ENCODE measurements at places on chromosomes 4 and X.
A peak's percentile ranks its signal among the peaks of the same experiment; 100 is the strongest.

DNA sequence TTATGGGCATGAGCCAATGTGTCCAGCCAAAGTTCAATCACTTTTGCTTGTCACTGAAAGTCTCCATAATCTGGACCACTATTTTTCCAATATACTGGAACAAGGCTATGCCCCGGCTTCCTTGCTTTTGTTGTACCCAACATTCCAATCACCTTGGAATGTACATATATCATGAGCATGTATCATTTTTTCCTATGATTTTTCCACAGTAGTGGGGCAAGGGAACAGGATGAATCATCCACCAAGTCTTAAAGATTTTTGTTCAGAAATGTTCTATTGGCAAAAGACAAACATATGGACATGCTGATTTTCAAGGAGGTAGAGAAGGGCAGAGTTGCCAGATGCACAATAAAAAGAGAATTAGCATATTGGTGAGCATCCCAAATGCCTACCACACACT is 548.1 kb upstream of the INTU start:
- DNase-seq, result no peak

DNA sequence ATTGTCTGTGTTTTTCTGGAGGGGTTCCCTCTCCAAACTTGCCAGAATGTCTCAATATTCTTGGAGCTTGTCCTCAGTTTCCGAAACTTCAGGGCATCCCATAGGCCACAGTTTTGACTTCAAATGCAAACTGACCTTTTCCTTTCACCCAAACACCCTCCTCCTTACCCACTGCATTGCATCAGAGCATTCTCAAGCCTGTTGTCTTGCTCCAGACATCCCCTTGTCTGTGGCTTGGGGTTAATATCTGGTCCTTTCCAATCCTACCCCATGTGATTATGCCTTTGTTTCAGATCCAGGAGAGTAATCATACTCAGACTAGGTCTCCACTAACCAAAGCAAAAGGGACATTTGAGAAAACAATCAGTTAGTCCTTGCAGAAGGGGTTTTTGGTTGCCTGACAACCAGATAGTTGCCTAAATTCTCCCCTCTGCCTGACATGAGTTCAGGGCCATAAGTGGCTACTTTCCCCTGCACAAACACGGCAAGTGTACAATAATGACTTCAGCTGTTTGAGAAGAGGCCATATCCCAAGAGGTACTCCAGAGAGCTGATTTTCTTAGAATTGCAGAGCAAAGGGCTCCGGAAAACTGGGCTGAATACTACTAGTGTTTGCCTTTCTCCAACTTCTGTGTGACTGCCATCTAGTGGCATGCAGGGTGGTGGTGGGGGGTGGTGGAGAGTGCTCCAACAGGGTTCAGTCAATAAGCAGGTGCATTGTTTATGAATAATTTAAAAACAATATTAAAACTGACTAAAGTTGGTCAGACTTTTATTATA is 130.2 kb downstream of the CHRDL1 start:
- no peak for DNase-seq

- DNase-seq, result no peak
Observed at GRCh38 chr4:159767406-159767805, 664.5 kb downstream of the RAPGEF2 start.

DNA sequence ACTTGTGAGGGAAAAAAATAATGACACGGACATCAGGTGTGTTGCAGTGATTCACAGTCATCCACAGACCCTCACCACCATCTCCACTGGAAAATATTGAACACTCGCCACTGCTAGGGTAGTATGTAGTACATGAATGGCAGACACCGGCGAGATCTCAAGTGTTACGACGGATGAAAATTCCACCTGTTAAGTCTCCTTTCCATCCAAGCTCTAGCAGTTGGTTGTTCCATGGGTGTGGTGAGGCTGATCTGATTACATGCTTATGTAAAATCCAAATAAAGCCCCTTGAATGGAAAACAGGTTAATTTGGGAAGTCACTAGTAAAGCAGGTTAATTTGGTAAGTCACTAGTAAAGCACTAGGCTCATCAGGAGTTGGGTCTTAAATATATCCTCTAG is 1.1 kb upstream of the ARMCX4 start:
- DNase-seq, result no peak

DNA sequence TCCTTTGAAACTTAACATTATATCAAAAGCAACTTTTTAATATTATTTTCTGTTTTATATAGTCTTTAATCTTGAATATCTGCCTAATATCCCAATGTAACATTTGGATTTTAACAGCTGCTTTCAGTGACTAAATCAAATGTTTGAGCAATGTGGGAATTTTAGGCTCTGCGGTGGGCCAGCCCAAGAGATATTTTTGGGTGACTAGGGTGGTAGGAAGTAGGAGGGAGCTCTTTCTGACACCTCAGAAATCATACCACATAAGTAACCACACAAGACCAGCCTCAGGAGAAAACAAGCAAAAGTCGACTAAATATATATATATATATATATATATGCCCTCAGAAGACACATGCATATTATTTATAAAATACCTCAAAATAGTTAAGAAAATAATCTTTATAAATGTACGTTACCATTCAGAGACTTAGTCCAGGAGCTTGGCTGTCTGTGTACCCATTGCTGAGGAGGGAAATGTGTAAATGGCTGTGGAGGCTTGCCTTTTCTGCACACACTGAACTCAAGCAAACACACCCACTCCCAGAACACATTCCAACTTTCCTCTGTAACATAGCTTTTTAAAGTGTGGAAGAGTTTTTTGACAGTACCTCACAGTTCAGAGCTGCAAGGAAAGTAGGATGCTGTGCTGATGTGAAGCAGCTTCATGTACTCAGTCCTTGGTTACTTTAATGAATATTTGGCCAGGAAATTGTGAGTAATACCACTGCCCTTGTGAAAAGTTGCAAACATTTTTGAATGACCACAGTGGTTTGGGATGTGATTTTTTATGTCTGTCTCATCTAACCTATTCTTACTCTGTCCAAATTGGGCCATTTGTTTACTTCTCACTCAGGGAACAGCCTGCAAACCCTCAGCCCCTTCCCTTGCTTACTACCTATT is at the start of gene RTL3:
TSS of gene RTL3 (minus strand) at position 484 of the 900 bp plus-strand sequence. CDS start 908 bp downstream, outside the sequence.
- DNase-seq, result no peak

GRCh38 chr4:116755051-116755450 is 330.3 kb downstream of the TRAM1L1 start:
- DNase-seq, result peak; percentile 93

DNA sequence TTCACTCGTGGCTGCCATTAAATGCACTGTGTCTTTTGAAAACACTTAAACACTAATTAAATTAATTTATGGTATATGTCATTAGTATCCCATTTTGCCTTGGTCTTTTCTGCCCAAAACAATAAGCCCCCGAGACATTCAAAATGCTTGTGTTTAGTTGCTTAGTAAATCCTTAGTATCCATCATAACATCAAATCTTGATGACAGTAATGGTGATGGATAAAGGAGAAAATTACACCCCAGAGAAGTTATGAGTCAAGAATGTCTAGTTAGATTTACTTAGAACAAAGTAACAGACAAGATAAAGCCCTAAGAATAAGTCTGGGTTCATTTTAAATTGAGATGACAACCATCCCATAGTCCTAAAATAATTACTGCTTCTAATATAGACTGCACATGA is 21.3 kb downstream of the ANK2 start:
- DNase-seq, result no peak

DNA sequence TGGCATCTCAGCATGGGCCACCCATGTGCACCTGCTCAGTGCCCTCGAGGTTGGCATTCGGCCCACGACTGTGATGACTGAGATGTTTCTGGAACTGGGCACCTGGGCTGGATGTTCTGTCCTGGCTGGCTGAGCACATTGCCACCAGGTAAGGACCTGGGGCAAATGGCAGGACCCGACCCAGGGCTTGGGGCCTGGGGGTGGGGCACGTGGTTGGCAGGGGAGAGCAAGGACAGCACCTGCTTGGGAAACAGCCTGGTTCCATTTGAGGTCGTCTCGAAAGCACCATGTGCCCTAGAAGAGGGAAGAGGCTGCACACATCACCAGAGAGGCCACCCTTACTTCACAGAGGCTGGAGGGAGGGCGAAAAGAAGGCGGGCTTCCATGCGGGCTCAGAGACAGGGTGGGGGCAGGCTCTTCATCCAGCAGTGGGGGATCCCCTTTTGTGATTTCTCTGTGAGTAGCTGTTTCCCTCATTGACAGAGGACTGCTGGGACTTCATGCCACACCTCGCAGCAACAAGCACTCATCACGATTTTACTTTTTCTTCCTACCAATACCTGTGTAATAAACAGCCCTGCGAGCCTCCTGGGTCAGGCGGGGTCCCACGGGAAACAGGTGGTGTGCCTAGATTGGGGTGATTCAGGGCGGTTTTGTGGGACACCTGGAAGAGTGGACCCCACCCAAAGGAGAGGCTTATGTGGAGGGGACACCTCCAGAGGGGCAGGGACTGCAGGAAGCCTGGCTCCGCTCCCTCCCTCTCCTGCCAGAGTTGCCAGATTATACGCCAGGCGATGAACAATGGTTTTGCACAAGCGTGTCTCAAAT is 12.0 kb downstream of the TMEM187 start:
- no peak for DNase-seq

GRCh38 chr4:183596067-183596757 is 62.8 kb downstream of the RWDD4 start:
- no peak for DNase-seq

GRCh38 chr4:64598066-64598465 is 188.8 kb upstream of the TECRL start:
- DNase-seq, result no peak

DNA sequence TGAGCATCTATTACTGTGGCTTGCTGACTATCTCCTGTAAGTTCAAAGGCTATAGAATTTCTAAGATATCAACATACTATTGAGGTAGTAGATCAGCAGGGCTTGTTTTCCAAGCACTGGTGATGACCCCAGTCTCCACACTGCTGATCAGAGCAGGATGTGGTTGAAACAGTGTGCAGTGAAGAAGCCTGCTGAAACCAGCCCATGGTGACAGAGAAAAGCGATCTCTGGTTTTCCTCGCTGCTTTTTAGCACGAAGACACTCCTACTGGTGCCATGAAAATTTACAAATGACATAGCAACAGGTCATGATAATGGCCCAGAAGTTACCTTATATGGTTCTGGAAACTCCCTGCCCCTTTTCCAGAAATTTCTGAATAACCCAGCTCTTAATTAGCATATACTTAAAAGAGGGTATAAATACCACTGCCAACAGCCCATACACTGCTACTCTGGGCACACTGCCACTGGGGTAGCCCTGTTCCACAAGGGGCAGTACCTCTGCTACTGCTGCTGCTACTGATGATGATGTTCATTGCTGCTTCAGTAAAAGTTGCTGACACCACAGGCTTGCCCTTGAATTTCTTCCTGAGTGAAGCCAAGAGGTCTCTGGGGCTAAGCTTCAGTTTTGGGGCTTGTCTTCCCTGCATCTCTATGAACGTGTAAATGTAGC is 1689.5 kb upstream of the PCDH10 start:
- peak; percentile 74 for DNase-seq

- no peak for DNase-seq
Observed at GRCh38 chrX:109890910-109891502, 111.9 kb upstream of the TMEM164 start.

DNA sequence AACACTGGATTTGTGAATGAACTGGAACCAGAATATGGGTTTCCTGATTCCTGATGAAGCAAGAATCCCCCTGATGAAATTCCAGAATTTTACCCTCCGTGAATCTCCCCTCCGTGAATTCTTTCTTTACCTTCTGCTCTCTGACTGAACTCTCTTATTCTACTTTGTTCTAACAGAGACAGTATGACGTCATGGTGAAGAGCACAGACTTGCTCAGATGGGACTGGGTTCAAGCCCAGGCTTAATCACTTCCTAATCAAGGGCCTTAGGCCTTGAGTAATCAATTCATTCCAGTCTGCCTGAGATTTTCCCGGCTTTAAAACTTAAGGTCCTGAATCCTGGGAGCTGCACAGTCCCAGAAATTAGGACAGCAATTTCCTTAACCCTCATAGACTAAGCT is 64.5 kb downstream of the IQCM start:
- no peak for DNase-seq

DNA sequence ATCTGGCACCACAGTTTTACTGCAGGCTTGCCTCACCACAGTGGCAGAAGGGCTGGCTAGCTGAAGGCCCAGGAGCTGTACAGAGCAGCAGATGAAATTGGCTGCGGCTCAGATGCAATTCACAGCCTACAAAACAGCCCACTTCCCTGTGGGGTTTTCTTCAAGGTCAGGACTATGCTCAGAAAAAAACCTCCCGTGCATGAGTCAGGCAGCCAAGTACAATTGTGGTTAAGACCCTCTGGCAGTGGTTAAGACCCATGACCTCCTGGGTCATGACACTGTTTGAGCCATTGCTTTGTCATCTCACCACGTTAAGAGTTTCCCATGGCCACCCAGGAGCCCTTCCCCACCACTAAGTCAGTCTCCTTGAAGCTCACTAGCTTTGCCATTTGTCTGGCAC is 276.3 kb downstream of the HNRNPD start:
- no peak for DNase-seq

DNA sequence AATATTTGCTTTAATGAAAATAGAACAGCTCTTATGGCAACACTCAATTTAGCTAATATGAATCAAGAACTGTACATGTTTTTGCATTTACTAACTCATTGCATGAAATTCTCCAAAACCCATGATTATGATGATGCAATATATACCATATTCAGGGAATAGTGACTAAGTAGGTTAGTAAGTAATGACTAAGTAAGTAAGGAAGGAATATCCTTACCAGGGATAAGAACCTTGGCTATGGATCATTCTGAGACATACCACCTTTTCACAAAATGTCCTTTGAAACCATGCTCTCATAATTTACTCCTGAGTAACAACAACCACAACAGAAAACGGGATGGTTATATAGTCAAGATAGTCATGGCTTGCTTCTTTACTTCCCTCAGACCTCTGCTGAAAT is 1513.0 kb downstream of the STIM2 start:
- DNase-seq, result no peak

GRCh38 chrX:149073479-149073878 is 431.6 kb downstream of the IDS start:
- no peak for DNase-seq

DNA sequence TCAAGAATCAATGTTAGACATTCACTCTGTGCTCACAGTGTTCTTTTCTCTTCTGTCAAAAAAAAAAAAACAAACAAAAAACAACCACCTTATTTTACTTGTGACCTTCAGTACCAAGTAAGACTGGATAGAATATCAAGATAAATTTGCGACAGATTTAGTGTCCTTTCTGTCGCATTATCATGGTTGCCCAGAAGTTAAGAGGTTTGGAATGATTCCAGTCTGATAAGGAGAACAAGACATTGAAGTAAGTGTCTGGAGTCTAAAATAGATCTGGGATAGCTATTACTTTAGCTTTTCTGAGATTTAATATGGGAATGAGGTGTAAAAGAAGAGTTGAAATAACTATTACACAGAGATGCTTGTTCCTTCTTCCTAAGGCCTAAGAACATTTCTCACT is 31.7 kb downstream of the SNCA start:
- no peak for DNase-seq

GRCh38 chr4:188649635-188650034 is 510.4 kb downstream of the TRIML1 start:
- no peak for DNase-seq

DNA sequence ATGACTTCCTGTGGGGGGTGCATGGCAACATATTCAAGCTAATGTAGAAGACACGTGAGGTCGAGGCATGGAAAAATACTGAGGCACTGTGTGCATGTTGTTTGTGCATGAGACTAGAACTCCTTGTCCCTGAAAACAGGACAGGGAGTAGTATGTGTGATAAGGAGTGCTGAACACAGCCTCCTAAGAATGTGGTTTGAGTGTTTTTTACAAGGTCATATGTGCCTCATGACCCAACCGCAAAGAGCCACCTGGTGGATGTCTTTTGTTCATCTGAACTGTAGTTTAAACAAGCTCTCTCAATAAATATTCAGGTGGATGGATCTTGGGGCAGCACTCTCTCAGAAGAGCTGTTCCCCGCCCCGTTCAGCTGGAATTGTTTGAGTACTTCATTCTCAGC is 226.6 kb downstream of the NLGN4X start:
- no peak for DNase-seq

All from NCI-H446 treated with DMSO at 0.1 percent for 48 hours (cell line).